ENCODE measurements at places on chromosomes 2 and 18.

GRCh38 chr2:216827073-216827720 is 32.7 kb downstream of the TNP1 start:
- DNase-seq: no peak

GRCh38 chr2:1664076-1664605 is 80.2 kb downstream of the PXDN start:
- DNase-seq: no peak

GRCh38 chr2:37798315-37799005 is 126.6 kb upstream of the RMDN2 start:
- no peak for DNase-seq

DNA sequence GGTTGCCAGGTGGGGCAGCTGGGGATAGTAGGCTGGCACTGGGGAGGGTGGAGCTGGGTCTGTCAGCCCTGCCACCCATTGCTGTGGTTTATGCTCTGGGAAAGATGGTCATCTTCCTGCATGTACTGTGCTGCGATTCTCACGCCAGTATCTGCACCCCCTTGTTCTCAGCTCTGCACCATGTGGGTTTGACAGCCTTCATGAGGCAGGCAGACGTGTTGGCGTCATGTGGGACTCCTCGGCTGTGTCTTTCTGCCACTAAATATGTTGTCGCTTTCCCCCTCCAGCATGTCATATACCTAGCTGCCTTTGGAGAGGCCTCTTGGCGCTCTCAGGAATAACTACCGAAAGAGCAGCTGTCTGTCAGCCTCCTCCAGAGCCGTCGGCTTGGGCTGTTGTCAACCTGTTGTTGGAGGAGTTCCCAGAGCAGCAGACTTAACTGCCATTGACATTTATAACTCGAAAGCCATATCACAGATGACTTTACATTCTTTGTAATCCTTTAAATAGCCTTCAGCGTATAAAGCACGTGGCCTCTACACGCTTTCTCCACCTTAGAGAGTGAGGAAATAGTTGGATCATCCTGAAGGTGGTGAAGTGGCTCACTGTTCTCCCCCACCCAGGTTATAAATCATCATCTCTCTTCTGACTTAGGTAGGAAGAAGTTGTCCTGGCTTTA is 80.4 kb upstream of the MGAT5 start:
- no peak for DNase-seq
